ENCODE measurements at places on chromosomes 11 and 22. TPM values are rescaled to one million over a fixed set of nuclear protein-coding genes. Genes with fewer than 3 reads are reported as not detected.

Gene C11orf16
- total RNA-seq, result not detected

Gene PRG2
- total RNA-seq, result 2.2 TPM

Gene NAGA
- 30.5 TPM for total RNA-seq

Gene CD3E
- 488 TPM for total RNA-seq

Gene ZNF280A
- not detected for total RNA-seq

Gene LRRN4CL
- total RNA-seq, result 0.21 TPM
